Activated T-cell treated with anti-CD3 and anti-CD28 coated beads, Interleukin-2, amount 50 U/mL, for 72 hours (primary cell): ENCODE measurements at places on chromosomes 4 and X. TPM values are rescaled to one million over a fixed set of nuclear protein-coding genes. Genes with fewer than 3 reads are reported as not detected.

CNKSR2 gene
- 4.4 TPM for total RNA-seq

YY2 gene
- total RNA-seq, result 1.0 TPM

UGT2B15 gene
- not detected for total RNA-seq

SPACA5B gene
- total RNA-seq, result not detected

DNA sequence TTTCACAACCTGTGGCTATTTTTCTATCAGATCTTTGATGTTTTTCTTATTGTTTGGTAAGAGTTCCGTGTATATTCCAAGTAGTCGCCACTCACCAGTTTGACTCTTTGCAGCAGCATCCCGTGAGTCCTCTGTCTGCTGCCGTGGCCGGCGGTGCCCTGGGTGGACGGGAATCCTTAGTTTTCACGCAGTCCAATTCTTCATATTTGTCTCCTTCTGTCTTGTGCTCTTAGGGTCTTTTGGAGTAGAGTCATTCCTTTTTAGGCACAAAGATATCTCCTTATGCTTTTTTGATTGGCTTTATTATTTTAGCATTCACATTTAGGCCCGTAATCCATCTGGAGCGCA, 94.9 kb upstream of the MSX1 start:
- H3K4me1 ChIP-seq, result peaks cover 12% of the 10 kb centered on the region
- no peak overlapping the region for H3K27ac ChIP-seq
- no peak for DNase-seq
- peaks cover 9% of the 10 kb centered on the region for H3K27me3 ChIP-seq

GRCh38 chr4:26884486-26884988, 23.9 kb downstream of the STIM2 start:
- H3K27ac ChIP-seq, result peak overlapping the region; percentile 99
- DNase-seq, result peak; percentile 11
- H3K4me3 ChIP-seq, result peak overlapping the region; percentile 82
- H3K4me1 ChIP-seq, result peaks cover 68% of the 10 kb centered on the region
- H3K27me3 ChIP-seq, result no peaks in the 10 kb centered on the region

DNA sequence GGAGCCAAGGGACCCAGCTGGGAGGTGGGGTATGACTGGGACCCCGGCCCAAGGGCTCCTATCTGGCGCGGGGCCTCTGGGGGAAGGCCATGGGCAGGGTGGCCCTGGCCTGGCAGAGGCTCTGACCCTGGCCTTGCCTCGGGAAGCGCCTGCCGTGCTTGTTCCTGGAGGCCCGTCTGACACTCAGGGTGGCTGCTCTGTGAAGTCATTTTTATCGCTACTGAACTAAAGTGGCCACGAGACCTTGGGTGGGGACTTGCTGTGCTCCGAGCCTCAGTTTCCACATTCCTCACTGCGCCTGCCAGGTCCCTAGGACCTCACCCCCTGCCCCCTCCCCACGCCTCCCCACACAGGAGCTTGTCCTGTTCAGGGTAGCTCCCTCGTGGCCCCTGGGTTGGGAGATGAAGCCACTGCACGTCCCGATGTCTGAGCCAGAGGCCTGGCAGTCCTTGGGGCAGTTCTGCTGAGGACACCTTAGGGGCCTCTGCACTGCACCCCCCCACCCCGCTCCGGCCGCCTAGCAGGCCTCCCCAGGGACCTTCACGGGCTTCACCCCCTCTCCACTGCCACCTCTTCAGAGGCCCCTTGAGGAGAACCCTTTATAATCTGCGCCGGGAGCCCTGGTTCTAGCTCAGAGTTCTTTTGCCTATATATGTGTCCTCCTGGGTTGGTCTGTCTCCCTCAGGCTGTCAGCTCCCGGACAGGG, 639 bp upstream of the SORCS2 start:
- DNase-seq, result no peak
- no peaks in the 10 kb centered on the region for H3K4me1 ChIP-seq

DNA sequence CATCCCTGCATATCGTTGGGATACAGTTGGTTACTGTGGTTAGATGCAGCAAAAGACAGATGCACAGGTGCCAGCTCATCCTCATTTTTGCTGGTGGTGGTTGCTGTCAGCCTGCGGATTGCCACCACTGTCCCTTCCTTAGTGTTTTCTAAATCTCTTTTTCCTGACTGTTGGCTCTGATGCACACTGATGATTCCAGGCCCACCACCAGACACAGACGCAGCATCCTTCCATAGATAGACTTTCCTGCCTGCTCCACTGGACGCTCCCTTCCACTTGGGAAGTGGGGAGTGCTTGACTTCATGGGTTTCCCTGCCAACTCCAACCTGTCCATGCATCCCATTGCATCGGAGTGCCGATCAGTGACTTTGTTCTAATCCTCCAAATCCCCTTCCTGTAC, 101.5 kb downstream of the EGF start:
- no peak overlapping the region for H3K27ac ChIP-seq
- no peaks in the 10 kb centered on the region for H3K36me3 ChIP-seq
- H3K27me3 ChIP-seq, result no peaks in the 10 kb centered on the region
- no peak overlapping the region for H3K4me3 ChIP-seq
- DNase-seq, result no peak

DNA sequence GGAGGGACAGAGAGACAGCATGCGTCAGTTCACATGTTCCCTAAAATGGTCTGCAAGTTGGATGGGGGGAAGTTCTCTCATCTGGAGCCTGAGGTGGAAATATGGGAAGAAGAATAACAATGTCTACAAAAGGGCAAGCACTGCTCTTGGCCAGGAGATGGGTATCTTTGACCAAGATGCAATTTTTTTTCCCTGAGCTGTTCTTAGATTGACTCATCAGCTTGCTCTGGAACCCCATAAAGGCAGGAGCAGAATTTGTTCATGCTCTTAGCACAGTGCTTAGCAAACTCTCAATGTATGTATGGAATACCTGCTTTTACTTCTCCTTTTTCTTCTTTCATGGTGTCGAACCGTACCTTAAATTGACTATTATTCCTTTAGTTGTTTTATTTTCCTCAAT, 90.5 kb upstream of the ZNF827 start:
- no peaks in the 10 kb centered on the region for H3K36me3 ChIP-seq
- H3K4me3 ChIP-seq, result no peak overlapping the region
- no peak overlapping the region for H3K27ac ChIP-seq
- DNase-seq, result no peak
- H3K27me3 ChIP-seq, result peaks cover 30% of the 10 kb centered on the region

DNA sequence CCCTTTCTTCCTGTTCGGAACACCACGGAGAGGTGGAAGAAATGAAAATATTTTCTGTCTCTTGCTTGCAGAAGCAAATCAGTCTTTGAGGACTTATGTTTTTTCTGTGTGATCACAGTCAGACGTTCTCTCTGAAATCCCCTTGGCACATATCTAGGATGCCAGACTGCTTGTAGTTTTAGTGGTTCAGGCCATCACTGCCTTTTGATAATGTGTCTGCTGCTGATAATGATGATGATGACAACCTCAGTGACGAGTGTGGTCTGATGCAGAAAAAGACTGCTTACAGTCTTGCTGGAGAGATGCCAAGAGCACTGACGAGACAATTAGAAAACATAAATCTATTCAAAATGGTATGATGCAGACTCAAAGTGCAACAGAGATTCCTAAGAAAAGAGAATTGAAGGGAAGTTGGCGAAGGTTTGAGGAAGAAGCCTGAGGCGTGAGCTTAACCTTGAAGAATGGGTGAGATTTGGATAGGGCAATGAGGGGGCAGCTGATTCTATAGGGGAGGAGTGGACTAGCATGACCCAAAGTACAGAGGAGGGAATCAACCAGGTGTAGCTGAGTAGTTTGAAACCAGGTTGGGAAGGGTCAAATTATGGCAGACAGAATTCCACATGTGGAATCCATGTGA, 7.9 kb downstream of the RAB33A start:
- peak overlapping the region; percentile 57 for H3K4me3 ChIP-seq
- peaks cover 51% of the 10 kb centered on the region for H3K4me1 ChIP-seq
- no peak for DNase-seq
- peak overlapping the region; percentile 73 for H3K27ac ChIP-seq
- peaks cover 9% of the 10 kb centered on the region for H3K36me3 ChIP-seq

- no peaks in the 10 kb centered on the region for H3K36me3 ChIP-seq
- H3K4me1 ChIP-seq, result no peaks in the 10 kb centered on the region
- no peak overlapping the region for H3K4me3 ChIP-seq
- no peak overlapping the region for H3K27ac ChIP-seq
These were observed 78.8 kb upstream of the TEX13A start for GRCh38 chrX:105299286-105299685.

GRCh38 chrX:101191217-101191750, 28.3 kb upstream of the DRP2 start:
- no peaks in the 10 kb centered on the region for H3K36me3 ChIP-seq
- no peak overlapping the region for H3K27ac ChIP-seq
- no peak overlapping the region for H3K4me3 ChIP-seq
- no peak for DNase-seq
- peaks cover 64% of the 10 kb centered on the region for H3K27me3 ChIP-seq

DNA sequence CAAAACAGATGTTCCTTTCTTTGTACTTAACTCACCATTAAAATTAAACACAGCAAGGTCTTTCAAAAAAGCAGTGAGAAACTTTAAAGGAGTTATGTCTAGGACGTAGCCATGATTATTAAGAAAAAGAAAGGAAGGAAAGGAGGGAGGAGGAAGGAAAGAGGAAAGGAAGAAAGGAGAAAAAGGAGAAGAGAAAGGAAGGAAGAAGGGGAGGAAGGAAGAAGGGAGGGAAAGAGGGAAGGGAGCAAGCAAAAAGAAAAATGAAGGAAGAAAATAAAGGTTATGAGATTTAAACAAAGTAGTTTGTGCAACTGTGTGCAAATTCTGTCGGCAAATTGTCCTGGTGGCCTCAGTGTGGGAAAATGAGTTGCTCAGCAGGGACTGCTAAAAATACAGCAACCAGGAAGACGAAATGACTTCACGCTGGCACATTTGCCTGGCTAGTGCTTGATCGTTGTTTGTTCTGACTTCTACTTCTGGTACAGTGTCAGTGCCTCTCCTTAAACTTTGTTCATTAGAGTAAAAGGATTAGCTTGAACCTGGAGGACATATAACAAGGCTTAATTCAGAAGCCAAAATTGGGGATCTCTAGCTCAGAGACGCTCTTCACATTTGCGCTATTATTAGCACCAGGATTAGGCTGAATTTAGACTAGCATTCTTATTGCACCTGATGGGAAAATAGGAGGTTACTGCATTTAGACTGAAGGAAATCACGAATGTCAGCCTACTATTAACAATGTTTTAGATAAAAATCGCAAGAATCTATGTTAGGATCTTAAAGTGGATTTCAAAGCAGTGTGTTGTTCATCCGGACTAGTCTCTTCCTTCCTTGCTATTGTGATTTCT, 81.2 kb downstream of the DCK start:
- H3K4me1 ChIP-seq, result no peaks in the 10 kb centered on the region
- no peaks in the 10 kb centered on the region for H3K36me3 ChIP-seq
- no peak overlapping the region for H3K27ac ChIP-seq
- no peak overlapping the region for H3K4me3 ChIP-seq
- DNase-seq, result no peak

DNA sequence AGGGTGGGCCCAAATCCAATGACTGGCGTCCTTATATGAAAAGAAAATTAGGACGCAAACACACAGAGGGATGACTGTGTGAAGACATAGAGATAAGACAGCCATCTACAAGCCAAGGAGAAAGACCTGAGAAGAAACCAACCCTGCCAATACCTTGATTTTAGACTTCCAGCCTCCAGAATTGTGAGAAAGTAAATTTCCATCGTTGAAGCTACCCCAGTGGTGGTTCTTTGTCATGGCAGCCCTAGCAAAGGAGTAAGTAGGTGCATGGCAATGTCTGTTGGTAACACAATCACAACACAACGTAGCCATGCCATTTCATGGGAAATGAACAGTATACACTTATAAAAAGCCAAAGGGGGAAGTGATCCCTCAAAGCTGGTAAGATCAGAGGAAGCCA, 25.3 kb downstream of the SMIM20 start:
- peaks cover 24% of the 10 kb centered on the region for H3K27me3 ChIP-seq
- H3K4me1 ChIP-seq, result peaks cover 25% of the 10 kb centered on the region
- peak overlapping the region; percentile 63 for H3K4me3 ChIP-seq
- DNase-seq, result no peak

- no peaks in the 10 kb centered on the region for H3K27me3 ChIP-seq
- peak overlapping the region; percentile 84 for H3K4me3 ChIP-seq
- peak; percentile 67 for DNase-seq
- H3K36me3 ChIP-seq, result peaks cover 10% of the 10 kb centered on the region
These were observed 42.7 kb downstream of the ASMT start for GRCh38 chrX:1657367-1658070.
